ENCODE measurements at places on chromosomes 1 and 21.

DNA sequence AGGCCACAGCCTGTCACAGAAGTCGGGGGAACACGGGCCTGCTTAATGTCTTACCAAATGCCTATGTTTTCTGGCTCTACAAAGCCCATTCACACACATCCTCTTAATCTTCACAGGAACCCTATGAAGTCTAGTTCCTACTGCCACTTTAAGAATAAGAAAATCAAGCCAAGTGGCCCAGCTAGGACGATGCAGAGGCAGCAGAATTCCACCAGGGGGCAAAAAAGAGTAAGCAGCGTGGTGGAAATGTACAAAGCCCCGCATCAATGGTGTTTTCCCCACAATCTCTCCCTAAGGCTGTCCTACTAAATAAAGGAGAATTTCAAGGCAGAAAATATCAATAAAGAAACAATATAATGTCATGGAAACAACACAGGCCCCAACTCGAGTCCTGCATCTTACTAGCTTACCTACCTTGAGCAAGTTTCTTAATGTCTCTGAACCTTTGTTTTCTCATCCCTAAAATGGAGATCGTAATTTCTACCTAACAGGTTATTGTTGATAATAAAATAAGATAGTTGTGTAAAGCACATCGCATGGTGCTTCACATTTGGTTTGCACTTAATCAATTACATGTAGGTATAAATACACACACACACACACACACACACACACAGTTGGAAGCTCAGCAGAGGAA lies 21.4 kb downstream of the SEC16B start:
- peak; percentile 81 for DNase-seq

DNA sequence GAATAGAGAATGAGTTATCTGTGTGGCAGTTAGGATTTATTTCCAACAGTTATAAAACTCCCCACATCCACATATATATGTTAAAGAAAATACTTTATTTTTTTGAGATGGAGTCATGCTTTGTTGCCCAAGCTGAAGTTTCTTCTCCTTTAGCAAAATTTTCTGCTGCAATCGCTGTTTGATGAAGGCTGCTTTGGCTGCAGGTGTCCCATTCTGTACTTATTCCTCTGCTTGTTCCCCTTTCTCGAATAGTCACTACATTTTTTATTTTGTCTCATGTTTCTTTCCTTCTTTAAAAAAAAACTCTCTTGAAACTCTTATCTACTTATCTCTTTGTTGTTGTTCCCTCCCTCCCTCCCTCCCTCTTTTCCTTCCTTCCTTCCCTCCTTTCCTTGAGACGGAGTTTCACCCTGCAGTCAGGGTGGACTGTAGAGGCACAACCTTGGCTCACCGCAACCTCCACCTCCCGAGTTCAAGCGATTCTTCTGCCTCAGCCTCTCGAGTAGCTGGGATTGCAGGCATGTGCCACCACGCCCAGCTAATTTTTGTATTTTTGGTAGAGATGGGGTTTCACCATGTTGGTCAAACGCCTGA lies 10.6 kb downstream of the OR2W3 start:
- DNase-seq, result no peak

- peak; percentile 69 for DNase-seq
Observed at GRCh38 chr1:177340601-177341067, 169.9 kb downstream of the BRINP2 start.

GRCh38 chr1:198472119-198472518 lies 68.4 kb downstream of the ATP6V1G3 start:
- no peak for DNase-seq

DNA sequence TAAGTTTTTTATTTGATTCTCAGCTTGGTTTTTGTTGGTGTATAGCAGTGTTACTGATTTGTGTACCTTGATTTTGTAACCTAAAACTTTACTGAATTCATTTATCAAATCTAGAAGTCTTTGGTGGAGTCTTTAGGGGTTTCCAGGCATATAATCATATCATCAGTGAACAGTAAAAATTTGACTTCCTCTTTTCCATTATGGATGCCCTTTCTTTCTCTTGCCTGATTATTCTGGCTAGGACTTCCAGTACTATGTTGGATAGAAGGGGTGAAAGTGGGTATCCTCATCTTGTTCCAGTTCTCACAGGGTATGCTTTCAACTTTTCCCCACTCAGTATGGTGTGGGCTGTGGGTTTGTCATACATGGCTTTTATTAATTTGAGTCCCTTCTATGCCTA lies 23.6 kb upstream of the MAB21L3 start:
- no peak for DNase-seq

DNA sequence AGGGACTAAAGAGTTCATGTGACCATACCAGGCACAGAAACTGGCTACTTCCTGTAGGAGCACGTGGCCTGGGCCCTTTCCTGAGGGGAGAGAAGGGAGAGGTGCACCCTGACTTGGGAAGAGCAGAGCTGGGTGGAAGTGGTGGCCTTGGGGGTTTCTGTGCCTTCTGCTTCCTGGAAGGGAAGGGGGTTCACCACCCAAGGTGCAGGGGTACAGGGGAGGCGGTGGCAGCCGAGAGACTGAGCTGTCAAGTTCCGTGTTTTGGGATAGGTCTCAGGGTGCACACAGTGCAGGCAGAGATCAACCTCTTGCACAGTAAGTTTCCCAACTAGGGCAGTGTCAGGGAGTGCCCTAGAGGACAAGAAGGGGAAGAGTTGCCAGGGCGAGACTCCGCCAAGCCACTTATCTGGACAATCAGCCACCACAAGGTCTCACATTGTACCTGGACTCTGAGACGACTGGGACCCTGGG lies 10.1 kb downstream of the HECTD3 start:
- no peak for DNase-seq

GRCh38 chr1:186790101-186790500 lies 38.6 kb upstream of the PLA2G4A start:
- no peak for DNase-seq

GRCh38 chr1:231478811-231479210 lies 49.7 kb upstream of the TSNAX start:
- no peak for DNase-seq

DNA sequence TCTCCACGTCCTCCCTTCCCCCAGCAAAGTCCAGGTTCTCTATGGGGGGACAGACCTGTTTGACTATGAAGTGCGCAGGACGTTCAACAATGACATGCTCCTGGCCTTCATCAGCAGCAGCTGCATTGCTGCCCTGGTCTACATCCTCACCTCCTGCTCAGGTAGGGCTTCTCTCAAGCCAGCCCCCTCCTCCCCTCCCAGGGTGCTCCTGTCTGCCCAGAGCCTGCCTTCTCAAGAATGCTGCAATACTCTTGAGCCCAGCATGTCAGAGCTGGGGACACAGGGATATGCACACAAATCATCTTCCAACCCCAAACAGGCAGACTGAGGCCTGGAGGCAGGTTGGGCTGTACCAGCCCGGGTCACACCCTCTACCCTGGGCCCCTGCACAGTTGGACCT lies 35.4 kb downstream of the DISP3 start:
- no peak for DNase-seq

DNA sequence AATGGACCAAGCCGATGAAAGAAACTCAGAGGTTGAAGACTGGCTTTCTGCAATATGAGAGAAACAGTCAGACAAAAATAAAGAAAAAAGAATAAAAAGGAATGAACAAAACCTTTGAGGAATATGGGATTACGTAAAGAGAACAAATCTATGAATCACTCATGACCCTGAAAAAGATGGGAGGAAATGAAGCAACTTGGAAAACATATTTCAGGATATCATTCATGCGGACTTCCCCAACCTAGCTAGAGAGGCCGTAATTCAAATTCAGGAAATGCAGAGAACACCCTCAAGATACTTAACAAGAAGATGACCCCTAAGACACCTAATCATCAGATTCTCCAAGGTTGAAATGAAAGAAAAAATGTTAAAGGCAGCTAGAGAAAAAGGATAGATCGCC lies 705.3 kb upstream of the CHRM3 start:
- no peak for DNase-seq

- peak; percentile 88 for DNase-seq
Observed at GRCh38 chr1:37486680-37487618, 12.6 kb downstream of the ZC3H12A start.

- DNase-seq, result no peak
Observed at GRCh38 chr1:167489571-167490340, 28.6 kb downstream of the CD247 start.

DNA sequence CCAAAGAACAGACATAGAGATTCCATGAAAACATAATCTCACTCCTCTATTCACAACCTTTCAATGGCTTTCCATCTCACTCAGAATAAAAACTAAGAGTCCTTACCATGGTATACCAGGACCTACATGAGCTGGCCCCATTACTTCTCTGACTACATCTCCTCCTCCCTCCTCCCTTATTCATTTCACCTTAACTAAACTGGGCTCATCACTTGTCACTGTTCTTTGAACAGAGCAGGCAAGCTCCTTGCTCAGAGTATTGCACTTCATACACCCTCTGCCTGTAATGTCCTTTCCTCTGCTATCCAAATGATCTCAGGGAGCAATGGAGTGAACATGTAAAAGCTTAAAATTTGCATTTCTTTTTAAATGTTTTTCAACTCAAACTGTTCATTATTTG lies 142.0 kb downstream of the MRPL39 start:
- no peak for DNase-seq

- DNase-seq, result no peak
Observed at GRCh38 chr1:21687081-21687529, 17.9 kb upstream of the RAP1GAP start.

GRCh38 chr1:78650114-78650660 lies 556 bp downstream of the IFI44 start:
- no peak for DNase-seq

- DNase-seq, result no peak
Observed at GRCh38 chr1:215860833-215861232, 293.7 kb downstream of the KCTD3 start.

DNA sequence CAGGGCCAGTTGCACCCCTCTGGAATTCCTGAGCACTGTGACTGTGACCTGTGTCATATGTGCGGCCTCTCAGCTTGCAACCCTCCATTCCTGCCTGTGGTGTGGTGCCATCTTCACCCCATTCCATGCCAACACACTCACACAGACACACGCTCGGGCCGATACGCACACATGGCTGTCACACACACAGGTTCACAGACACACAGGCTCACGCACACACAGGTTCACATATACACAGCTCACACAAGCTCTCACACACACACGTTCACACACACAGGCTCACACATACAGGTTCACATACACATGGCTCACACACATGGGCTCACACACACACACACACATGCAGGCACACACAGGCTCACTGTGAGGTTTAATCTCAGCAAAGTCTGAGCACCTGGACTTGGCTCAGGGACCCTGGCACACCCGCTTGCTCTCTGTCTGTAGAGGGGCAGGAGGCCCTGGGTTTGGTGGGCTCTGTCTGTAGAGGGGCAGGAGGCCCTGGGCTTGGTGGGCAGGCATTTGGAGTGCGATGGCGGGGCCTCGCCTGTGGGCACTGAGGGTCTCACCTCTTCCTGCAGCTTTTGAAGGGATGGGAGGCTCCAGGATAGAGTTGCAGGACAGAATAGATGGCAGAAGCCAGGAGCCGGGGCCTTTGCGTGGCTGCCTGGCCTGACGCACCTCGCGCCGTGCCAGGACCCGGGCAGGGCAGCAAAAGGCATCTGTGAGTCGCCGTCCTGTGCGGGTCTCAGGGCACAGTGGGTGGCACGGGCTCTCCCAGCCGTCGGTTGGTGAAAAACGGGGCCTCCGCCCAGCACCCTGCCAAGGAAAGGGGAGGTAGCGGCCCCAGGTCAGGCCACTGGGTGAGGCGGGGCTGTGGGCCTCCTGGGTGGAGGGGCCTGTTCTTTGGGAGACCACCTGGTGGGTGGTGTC lies 17.1 kb downstream of the COL18A1 start:
- peak; percentile 49 for DNase-seq

DNA sequence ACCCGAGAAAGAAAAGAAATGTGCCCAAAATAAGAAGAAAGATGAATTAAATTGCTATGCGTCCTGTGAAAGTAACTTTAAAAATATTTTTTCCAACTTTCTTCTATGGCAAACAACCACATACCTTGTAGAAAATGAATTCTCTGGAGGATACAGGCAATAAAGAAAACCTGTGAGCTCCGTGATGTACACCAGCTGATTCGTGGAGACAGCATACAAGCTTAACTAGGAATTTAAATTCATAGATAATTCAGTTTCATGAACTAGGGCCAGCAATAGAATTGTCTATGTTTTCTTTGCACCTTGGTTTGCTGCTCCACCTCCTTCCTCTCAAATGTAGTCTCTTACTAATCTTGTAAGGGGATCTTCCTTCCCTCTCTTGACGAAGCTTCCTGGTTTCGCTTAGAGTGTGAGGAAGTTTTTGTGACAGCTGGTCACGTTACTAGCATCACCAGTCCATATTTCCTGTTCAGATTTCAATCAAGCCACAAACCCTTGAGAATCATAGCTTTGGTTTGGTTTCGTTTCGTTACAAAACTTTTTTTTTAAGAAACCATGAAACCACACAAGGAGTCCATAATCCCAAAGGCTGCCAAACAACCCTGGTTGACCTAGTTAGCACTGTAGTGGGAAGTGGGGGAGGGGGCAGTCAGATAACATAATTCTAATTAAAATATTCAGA lies 35.8 kb downstream of the GREM2 start:
- DNase-seq, result no peak

DNA sequence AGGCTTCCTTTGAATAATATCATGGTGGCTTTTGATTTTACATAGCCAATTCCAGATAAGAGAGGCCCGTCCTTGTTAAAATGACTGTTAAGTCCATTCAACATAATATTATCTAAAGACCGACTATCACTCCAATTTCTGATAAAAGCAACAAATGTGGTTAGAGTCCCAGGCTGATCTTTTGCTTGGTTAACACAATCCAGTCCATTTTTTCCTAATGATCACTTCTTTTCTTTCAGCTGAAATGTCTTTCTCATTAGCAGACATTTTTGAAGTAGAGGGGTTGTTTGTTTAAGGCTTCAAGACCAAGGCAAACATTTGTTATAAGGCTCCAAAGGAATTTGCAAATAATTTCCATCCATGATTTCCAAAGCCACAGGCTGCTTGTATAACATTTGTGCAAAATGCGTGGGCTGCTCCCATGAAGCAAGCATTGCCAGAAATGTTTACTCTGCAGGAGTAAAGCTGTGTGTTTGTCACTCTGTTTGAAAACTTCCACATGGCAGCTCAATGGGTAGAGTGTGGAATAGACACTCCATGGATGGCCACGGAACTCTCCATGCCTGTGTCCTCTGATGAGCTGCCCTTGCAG lies 111.5 kb downstream of the PSMG1 start:
- no peak for DNase-seq

DNA sequence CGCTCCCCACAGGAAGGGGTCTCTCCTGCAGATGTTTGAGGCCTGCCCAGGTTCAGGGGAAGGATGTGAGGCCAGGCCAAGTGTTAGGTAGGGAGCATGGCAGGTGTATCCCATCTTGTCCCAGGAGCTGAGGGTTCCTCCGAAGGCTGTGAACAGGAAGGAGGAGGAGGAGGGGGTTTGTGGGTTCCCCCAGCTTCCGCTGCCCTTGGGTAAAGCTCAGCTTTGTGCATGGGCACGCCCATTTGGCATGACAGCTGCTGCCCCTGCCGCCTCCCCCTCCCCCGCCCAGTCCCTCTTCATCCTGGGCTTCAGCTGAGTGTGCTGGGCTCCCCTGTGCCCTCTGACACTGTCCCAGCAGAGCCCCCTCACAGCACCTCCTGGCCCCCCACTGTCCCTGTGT lies 25.5 kb downstream of the TNFRSF8 start:
- DNase-seq, result no peak

- no peak for DNase-seq
Observed at GRCh38 chr21:44483288-44484237, 28.3 kb downstream of the LRRC3 start.

- no peak for DNase-seq
Observed at GRCh38 chr1:183360473-183360872, 57.7 kb downstream of the NMNAT2 start.

- no peak for DNase-seq
Observed at GRCh38 chr1:218339267-218339831, 5.8 kb upstream of the TGFB2 start.
